ENCODE measurements at places on chromosomes 6 and 20.

DNA sequence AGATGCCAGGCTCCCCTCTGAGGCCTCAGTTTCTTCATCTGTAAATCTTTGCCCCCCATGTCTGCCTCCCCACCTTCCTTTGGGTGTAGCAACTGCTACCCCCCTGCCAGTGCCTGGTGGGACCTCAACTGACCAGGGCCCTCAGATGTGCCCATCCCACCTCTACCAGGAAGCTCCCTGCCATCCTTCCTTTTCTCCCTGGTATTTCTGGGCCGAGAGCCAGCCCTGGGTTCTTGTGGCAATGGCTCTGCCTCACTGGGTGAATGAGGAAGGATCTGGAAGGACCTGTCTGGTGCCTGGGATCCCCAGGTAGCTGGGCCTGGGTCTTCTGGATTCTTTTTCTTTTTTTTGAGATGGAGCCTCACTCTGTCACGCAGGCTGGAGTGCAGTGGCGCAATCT, 141.1 kb upstream of the RNF24 start:
- DNase-seq, result peak; percentile 11

- no peak for DNase-seq
These were observed 6.7 kb downstream of the PTGIS start for GRCh38 chr20:49561256-49561655.

DNA sequence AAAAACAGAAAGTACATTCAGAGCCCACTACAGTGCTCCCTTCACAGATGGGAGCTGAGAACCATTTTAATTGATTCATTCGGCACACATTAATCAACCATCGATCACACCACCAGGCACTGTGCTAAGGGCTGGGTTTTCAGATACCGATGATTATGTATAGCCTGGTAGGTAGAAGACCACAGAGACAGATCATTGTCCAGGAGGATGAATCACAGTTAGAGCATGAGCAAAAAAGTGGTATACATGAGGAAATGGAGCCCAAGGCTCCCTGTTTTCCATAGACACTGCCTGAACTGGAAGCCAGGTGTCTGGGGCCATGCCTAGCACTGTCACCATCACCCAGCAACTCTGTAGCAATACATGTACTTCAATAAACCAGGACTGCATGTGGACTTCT, 9.0 kb upstream of the PRDM1 start:
- no peak for DNase-seq

- DNase-seq, result no peak
These were observed 7.6 kb upstream of the UST start for GRCh38 chr6:148738946-148739821.

GRCh38 chr20:18654448-18654773, 66.6 kb downstream of the DTD1 start:
- DNase-seq, result no peak

DNA sequence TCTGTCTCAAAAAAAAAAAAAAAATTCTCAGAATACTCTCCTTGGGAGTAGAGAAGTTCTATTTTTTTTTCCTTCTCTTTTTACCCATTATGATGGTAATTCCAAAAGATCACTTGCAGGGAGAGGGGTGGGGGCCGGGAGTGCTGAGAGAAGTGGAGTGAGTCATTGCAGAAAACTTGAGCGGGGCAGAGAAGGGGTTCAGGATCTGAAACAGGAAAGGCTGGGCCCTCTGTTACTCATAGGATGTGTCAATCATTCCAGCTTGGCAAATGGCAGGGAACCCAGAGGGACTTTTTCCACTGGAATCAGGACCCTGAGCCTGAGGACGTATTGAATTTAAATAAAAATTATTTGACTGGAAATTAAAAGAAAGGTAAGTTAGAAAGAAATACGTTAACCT, 111.4 kb upstream of the ARMC2 start:
- no peak for DNase-seq

GRCh38 chr6:123518441-123519188, 118.1 kb downstream of the TRDN start:
- no peak for DNase-seq

DNA sequence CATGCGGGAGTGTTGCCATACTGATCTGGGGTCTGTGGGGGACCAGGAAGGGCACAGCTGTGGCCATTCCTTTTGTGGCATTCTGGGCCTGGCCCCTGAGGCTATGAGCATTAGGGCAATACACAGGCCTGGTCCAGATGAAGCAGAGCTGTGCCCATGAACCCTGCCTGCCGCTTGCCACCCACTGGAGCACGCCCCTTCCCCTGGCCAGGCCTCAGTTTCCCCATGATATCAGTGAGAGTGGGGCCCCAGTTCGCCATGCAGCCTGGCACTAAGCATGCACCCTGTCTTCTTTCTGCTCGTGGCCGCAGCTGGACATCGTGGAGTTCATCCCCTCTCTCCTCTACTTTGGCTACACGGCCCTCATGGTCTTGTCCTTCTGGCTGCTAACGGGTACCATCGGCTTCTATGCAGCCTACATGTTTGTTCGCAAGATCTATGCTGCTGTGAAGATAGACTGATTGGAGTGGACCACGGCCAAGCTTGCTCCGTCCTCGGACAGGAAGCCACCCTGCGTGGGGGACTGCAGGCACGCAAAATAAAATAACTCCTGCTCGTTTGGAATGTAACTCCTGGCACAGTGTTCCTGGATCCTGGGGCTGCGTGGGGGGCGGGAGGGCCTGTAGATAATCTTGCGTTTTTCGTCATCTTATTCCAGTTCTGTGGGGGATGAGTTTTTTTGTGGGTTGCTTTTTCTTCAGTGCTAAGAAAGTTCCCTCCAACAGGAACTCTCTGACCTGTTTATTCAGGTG, 42.4 kb downstream of the PLAGL2 start:
- DNase-seq, result no peak

DNA sequence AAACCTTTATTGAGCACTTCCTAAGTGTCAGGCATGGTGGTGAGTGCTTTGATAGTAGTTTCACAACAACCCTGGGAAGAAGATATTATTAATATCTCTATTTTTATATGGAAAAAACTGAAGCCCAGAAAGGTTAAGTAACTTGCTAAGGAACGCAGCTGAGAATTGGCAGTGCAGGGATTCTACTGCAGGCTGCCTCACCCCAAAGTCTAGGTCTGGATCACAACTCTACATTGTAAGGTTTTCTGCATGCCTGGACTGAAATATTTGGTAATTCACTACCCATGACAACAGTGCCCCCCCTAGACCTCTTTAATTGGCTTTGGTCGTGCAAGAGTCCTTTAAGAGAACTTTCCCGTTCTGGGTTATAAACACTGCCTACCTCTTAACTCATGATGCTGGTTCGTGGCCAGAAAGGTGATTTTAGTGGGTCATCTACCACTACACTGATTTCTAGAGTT, 67.1 kb upstream of the KCNQ5 start:
- DNase-seq, result no peak

DNA sequence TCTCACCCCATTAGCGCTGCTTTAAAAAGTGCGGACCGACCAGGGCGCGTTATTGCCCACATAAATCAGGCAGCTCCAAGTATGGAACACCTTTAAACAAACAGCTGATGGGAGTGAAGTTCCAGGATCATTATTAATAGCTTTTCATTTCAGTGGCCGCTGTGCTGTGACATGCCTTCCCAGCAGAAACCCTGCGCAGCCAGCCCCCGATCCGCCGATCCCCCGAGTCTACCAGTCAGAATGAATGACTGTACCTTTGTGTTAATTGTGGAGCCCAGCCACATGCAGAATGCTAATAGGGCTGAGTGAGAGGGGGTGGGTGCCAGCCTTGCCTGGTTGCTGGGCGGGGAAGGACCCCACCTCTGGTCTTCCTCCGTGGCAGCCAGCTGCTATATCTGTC, 21.9 kb downstream of the CDH22 start:
- DNase-seq, result no peak

DNA sequence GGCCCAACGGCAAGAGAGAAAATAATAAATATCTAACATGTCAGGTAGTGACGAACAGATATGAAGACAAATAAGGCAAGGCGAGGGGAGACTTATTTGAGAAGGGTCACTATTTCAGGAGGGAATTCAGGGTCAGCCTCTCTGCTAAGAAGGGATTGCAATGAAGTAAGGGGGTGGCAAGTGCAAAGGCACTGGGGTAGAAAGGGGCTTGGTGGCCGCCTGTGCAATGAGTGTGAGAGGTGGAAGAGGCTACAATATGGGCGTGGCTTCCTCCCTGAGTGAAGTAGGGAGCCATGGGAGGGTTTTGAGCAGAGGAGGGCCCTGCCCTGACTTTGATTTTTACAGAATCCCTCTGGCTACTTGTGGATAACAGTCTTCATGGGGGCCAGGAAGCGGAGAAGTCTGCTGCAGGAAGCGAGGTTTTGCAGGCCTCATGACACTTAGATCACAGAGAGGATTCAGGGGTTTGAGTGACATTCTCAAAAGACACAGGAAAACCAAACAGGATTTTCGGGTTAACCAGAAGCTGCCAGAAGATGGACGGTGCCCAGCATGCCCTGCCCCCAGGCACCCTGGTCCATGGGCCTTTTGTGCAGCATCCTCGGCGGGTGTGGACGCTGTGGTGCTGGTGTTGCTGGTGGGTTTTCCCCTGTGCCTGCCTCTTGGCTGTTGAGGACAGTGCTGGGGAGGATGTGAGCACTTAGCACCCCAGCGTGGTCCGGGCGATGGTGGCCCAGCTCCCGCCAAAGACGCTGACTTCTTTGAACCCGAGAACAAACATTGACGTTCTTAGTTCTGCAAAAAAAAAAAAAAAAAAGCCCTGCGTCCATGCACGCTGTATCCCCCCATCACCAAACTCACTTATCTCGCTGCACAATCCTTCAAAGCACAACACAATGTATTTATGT, 124.2 kb upstream of the PTPN1 start:
- DNase-seq, result no peak

- DNase-seq, result no peak
These were observed 231.4 kb downstream of the TMEM242 start for GRCh38 chr6:157091856-157092460.

DNA sequence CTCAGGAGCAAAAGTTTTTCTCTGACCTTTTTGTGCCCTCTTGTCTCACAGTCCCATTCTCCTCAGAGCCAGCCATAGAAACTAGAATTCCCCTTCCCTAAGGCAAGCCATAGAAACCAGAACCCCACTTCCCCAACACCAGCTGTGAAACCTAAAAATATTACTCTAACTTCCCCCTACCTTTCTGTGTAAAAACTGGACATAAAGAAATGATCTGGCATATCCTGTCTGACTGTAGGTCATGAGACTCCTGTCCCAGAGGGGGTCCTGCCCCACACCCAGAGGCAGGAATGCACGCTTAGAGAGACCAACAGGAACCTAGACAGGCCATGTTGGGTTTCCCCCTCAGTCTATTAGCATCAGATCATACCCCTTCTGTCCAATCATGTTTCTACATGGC, 140.6 kb upstream of the SLC22A16 start:
- DNase-seq, result no peak

Measured in NCI-H2029 treated with DMSO at 0.1 percent for 48 hours (cell line).